Esophagus mucosa (tissue), 1 donor: ENCODE measurements at places on chromosomes 11 and 22. TPM values are rescaled to one million over a fixed set of nuclear protein-coding genes. Genes with fewer than 3 reads are reported as not detected.

- no peak for ATAC-seq
Observed at GRCh38 chr22:50184004-50184901, 1.5 kb upstream of the TRABD start.

DNA sequence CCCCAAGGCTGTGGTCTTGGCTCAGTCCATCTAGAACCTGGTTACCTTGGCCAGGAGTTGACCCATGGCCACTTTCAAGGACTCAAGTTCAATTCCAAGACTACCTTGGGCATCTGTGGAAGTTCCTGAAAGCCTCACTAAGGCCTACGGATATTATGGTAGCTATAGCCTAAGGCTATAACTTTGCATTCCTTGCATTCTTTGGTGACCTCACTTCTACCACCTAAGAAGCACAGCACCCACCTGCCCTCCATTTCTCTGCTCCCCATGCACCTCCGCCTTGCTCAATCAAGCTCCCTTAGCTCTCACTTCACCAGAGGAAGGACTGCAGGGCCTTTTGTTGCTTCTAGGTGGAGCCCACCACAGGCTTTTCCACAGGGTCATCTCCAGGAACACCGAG lies 50.3 kb upstream of the GALNT18 start:
- ATAC-seq = no peak

- ATAC-seq = no peak
Observed at GRCh38 chr11:12786891-12787290, 112.7 kb downstream of the TEAD1 start.

GRCh38 chr22:24433828-24434470 lies 6.5 kb downstream of the ADORA2A start:
- peak; percentile 57 for ATAC-seq

DNA sequence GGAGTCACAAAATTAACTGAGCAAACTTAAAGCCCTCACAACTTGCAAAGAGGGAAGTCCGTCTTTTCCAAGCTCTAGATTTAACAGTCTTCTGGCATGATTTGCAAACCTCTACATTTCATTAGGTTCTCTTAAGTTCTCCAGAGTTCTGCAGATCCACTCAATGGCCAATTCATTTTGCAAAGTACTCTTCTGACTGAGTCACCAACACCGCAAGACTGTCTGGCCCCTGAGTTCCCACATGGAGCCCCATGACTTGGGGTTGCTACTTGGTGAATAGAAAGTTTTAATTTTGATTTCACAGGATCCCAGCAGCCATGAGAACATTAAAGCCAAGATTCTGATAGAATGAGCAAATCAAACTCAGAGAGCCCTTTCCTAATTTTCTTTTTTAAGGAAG lies 134.5 kb downstream of the PLEKHA7 start:
- no peak for ATAC-seq

GRCh38 chr11:61954106-61954850 lies 4.1 kb downstream of the BEST1 start:
- no peak for ATAC-seq

GRCh38 chr11:10633261-10633660 lies 60.3 kb downstream of the IRAG1 start:
- ATAC-seq = no peak

DNA sequence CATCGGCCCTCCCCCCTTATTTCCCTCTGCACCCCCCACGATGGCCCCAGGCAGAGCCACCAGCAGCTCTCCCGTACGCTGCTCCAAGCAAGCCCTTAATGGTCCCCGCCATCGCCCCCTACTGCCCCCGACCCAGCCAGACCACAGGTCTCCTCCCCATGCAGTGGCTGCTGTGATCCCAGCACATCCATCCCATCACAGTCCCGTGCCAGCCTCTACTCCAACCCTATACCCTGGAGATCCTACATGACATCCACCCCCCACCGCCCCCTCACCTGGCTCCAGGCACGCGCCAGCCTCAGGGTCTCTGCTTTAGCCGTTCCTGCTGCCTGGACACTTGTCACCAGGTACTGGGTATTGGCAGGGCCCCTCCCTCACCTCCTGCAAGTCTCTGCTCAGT lies 85.8 kb upstream of the RTL6 start:
- ATAC-seq = no peak

DNA sequence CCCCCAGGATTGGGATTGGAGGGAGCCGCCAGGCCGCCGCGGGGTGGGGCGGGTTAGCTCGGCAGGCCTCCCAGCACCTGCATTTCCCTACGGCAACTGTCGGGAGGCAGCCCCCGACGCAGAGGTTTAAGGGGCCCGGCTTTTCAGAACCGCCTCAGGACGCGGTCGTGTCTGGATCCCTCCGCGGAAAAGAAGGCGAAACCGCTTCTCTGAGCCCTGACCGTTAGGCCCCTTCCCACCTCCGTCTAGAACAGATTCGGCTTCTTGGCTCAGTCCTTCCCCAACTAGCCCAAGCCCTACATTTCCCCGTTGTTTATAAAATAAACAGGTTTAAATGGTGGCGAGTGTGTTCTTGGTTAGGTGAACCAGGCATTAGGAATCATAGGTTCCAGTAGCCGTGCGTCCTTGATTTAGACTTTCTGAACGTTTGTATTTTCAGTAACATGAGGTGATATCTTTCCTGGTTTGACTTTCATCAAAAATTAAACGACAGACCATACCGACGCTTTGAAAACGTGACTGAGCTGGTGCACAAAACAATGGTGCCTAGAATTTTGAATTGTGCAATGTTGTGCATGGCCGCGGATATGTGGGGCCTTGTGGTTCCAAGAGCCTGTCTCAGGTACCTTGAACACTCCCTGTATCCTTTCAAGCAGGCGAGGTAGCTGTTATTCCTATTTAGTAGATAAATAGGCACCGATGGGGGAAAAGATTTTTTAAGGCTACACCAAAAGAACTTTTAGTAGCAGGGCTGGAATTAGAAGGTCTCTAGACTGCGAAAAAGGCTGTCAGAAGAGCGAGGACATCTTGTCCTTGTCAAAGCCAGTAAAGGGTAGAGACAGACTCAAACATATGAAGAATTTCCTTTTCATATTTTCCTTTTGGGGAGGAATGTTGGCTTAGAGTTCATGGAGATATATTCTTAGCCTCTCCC lies 1.2 kb upstream of the HSPA8 start:
- no peak for ATAC-seq

DNA sequence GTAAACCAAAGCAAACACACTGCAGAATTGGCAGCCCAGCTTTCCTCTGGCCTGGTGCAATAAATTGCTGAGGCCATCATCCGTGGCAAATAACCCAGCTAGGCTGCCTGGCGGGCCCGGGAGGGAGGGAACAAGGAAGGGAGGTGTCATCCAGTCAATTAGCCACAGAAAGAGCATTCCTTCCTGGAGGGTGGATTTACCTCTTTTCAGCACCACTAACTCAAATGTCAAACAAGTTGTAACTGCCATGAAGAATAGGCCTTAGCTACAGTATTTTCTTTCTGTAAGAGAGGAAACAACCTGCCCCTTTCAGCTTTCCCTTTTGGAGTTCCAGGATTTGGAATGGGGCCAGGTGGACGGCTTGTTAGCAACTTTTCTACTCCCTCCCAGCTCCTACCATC lies 163.8 kb upstream of the BDNF start:
- peak; percentile 84 for ATAC-seq

DNA sequence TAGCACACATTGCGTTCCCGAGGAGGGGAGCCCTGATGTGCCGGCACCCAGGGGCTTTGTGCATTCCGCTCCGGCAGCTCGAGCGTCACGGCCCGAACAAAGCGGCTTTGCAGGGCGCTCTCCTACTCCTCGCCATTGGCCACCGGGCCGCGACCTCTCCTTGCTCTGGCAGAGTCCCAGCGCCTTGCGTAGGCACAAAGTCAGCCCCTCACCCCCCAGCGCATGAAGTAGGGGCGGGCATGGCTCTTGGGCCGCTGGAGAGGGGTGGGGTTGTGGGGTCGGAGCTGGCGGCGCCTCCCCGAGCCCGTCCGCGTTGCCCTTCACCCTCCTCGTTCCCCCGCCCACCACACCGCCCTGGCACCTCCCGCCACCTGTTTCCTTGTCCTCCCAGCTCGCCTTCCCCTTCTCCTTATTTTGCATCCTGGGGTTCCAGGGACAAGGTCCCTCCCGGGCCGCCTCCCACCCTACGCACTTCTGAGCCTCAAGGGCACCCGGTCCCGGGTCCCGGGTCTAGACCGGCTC lies 753 bp upstream of the PPARA start:
- peak; percentile 26 for ATAC-seq

- ATAC-seq = no peak
Observed at GRCh38 chr11:47351156-47352126, 1.1 kb downstream of the MYBPC3 start.

GRCh38 chr11:69369210-69369825 lies 75.4 kb downstream of the MYEOV start:
- ATAC-seq = no peak

Gene APOA1
- 0.64 TPM for total RNA-seq

Gene CHST1
- 3.0 TPM for total RNA-seq

Gene MYOD1
- not detected for total RNA-seq

Gene PKDREJ
- total RNA-seq = 0.04 TPM

Gene PUS3
- 5.3 TPM for total RNA-seq

Gene CCDC81
- 0.28 TPM for total RNA-seq

Gene FAU
- total RNA-seq = 758 TPM
